NCI-H748 treated with DMSO at 0.1 percent for 48 hours (cell line): ENCODE measurements at places on chromosomes 7 and 10.
A peak's percentile ranks its signal among the peaks of the same experiment; 100 is the strongest.

GRCh38 chr10:44786286-44786850 is 124.8 kb upstream of the TMEM72 start:
- DNase-seq = no peak

DNA sequence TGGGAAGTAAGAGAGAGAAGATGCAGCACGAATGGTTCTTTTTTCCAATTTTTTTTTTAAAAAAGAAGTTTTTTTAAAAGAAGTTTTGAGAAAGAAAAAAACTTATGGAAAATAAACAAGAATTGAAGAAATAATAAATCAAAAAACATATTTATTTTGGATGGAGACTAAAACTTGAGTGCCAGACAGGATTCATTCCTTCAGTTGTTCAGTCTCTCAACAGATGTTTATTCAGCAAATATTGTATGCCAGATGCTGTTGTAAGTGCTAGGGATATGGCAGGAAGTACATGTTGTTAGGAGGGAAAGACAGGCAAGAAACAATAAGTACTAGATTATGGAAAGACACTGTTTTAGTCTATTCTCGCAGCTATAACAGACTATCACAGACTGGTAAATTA is 750.7 kb upstream of the PHF14 start:
- DNase-seq = no peak

DNA sequence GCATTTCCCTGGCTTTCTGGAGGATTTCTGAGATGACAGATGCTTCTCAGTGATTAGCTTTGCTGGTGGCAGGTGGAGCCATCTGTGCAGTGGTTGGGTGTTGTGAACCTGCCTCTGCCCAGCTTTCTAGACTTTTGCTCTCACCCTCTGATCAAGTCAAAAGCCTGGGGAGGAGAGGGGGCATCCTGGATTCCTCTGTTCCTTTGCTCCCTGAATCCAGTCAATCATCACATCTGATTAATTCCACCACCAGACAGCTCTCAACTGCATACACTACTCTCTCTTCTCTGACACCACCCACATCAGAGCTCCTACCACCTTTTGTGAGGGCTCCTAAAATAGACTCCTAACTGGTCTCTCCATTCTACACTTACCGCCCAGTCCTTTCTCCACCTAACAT is 283.5 kb downstream of the WDR11 start:
- no peak for DNase-seq

DNA sequence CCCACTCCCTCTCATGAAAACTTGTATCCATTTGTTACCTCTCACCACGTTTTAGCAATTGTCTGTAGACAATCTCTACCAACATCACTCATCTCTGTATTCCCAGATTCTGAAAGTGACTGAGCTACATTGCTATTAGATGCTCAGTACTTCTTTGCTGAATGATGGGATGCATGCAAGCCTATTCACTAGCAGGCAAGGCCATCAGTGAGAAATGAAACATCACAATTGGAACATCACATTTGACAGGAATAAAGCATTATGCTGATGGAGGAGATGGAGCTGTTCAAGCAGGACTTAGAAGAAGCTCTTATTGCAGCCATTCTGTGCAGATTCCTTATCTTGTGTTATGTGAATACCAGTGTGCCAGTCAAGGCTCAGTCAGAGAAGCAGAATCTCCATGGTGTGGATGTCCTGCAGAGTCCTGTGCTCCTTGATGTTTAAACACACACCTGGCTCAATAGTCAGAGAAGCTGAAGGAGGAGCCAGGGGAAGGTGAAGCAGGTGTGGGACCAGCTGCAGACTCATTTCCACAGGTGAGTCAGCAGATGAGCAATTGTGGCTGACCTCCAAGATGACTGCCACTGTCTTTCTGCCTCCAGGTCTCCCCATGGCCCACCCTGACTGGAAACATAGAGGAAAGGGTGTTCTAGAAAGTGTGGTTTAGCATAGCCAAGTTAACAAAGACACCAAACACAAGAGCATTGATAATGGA is 965.5 kb downstream of the GRID1 start:
- no peak for DNase-seq

DNA sequence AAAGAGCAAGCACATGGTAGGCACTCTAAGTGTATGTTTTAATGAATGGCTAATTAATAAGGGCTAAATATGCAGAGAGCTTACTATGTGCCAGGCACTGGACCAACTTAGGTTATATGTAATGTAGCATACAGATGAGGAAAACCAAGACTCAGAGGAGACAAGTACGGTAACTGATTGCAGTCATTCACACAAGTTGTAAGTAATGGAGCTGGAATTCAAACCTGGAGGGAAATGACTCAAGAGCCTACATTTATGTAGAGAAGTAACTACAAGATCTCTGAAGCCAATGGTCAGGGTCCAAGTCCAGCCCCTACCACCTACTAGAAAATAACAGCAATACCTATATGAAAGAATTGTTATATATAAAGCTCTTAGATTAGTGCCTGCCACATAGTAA is 97.3 kb upstream of the KCNIP2 start:
- no peak for DNase-seq

DNA sequence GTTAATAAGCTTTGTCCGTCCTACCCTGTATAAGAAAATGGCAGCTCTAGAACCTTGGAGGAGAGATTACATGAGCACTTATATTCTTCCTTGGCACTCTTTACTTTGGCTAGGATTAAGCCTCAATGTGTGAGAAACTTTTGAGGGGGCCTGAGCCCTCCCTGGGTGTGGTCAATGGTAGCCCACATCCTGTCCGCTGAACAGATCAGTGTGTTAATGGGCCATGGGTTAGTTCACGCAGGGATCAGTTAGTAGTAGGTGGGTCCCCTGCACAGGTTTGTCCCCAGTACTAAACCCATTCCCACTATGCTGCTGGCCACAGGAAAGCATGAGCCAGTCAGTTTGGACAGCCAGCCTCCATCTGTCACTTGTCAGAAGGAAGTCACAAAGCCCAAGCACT is 20.2 kb upstream of the IKZF1 start:
- no peak for DNase-seq

- DNase-seq = peak; percentile 22
Measured at GRCh38 chr10:132700156-132701098, 85.5 kb downstream of the NKX6-2 start.
